ENCODE measurements at places on chromosomes 7 and 10.
A peak's percentile ranks its signal among the peaks of the same experiment; 100 is the strongest.

DNA sequence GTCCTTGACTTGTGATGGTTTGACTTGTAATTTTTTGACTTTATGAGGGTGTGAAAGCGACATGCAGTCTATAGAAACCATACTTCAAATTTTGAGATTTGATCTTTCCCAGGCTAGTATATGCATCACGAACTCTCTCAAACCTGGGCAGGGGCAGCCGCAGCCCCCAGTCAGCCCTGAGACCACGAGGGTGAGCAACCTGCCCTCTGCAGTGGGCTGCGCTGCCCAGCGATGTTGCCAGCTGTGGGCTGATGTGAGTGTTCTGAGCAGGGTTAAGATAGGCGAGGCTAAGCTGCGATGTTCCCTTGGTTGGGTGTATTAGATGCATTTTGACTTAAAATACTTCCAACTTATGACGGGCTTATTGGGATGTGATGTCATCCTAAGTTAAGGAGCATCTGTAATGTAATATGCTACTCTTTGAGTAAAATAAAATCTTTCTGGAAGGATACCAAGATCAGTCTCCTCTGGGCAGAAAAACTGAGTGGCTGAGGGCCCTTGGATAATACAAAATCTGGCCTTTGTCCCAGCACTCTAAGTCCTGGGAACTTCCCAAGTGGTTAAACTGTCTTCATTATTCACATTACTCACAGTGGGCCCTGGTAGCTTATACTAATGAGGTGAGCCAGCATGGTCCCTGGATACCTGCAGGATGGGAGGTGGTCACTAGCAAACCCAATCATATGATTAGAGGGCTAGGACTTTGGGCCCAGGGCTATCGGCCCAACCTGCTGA is 28.4 kb upstream of the CNPY1 start:
- no peak for DNase-seq

- DNase-seq: no peak
Measured at GRCh38 chr7:142176901-142177300, 65.4 kb downstream of the MGAM2 start.

- no peak for DNase-seq
Measured at GRCh38 chr10:133381036-133381435, 2.0 kb downstream of the PAOX start.

DNA sequence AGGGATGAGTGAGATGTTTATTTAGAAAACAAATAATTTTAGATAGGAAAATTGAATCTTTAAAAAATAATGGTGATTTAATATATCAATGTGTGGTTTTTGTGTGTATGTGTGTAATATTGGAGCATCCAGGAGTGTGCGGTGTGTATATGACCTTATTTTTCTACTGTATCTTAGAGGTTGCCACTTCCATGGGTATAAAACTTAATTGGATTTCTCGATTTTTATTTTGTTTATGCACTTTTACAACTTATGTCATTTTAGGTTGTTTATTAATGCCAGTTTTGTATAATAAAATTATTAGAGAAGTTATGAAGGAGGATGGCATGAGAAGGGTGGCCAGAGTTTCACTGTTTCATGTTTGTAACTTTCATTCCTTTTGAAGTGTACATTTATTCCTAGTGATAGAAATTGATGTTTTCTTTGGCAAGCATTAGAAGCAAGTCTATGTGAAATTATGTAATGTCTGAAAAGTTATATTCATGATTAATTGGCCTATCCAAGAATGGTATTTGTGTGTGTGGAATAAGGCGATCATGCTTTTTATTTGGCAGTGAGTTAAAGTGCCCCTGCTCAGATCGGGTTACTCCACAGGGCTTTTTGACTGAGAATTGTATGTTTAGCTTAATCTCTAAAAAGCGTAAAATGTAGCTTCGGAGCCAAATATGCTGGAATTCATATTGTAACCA is 110.3 kb downstream of the KAT6B start:
- no peak for DNase-seq

GRCh38 chr10:26586211-26586610 is 111.3 kb upstream of the PDSS1 start:
- DNase-seq: no peak

- DNase-seq: no peak
Measured at GRCh38 chr7:47281966-47282643, 299.8 kb downstream of the TNS3 start.

DNA sequence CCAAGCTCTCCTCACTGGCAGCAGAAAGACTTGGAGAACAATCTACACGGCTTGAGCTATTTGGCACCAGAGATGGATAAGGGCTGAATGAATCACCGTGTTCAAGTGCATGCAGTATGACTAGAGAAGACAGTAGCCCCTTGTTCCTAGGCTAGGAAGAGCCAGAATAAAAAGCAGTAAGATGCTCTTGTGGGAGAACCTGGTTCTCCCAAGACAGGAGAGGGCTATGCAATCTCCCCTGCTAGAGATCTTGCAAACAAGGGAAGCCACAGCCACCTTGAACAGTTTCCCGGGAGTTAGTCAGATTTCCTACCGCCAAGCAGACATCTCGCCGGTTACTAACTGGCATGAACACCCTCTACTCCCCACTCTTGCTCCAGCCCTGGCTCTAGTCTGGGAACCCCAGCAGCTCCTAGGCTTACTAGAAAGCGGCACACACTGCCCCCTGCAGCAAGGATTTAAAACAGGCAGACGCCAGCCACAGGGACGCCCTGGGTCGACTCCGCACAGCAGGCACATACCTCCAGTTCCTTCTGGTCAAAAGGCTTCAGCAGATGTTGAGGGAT is 107.3 kb downstream of the SMURF1 start:
- peak; percentile 67 for DNase-seq

- DNase-seq: no peak
Measured at GRCh38 chr10:75379817-75380216, 21.7 kb downstream of the ZNF503 start.

DNA sequence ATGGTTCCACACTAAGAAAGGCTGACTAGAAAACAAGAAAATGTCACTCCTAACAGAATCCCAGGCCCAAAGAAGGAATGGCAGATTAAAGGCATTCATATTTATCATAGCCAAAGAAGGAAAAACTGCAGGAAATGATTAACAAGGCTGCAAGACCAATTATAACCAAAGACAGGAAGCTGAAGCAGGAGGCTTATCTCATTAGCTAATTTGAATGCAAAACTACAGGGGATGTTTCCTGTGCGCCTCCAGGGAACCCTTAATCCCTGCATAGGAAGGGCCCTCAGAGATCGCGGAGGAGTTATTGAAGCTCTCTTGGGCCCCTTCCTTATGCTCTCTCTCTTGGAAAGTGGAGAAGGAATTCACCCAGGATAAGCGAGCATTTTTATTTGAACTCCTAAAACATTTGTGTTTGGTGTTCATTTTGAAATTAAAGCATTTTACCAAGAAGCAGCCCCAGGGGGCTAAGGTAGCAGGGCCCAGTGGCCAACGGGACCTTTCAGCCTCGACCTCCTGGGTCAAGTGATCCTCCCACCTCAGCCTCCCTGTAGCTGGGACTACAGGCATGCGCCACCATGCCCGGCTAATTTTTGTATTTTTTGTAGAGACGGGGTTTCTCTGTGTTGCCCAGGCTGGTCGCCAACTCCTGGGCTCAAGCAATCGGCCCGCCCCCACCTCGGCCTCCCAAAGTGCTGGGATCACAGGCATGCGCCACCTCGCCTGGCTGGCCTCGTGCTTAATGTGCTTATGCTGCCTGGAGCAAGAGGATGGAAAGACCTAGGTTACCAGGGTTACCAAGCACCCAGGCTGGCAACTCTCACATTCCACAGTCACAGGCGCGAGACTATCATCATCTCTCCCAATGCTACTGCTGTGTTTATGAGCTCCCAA is 24.1 kb upstream of the PROSER2 start:
- no peak for DNase-seq

DNA sequence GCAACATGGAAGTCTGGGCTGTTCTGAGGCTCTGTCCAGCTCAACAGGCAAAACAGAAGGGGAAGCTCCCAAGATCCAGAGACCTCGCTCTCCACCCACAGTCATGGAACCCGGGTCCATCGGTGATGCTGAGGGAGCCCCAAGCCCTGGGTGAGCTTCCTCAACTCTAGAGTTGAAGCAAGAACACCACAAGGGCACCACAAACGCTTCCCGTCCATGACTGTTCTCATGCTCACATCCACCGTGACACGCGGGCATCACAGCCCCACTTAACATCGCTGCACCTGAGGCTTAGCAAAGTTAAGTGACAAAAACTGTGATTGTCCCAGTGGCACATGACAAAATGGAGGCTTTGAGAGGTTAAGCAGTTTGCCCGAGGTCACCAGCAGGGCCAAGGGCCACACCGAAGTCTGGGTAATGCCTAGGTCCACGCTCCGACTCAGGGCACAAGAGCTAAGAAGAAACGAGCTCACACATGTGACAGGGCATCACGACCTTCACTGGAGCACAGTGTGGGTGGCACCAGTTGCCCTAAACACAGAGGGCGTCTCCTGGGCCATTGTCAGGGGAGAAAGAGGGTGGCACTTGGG is 110.6 kb downstream of the OAT start:
- DNase-seq: no peak

GRCh38 chr7:155538293-155538692 is 8.1 kb downstream of the CNPY1 start:
- no peak for DNase-seq

DNA sequence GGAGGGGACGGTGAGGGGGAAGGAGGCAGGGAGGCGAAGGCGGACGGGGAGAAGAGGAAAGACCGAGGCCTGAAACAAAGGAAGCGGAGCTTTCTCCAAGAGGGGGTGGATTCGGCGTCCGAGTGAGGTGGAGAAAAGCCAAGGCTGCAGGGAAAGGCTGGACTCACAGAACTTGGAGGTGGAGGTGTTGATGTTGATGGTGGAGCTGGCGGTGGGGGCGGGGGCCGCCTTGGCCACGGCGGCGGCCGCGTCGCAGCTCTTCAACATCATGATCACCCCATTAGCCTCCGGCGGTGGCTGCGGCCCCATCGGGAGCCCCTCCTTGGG is 578 bp downstream of the CACUL1 start:
- DNase-seq: no peak

GRCh38 chr7:142632271-142633134 is 116.8 kb upstream of the PRSS1 start:
- peak; percentile 42 for DNase-seq

DNA sequence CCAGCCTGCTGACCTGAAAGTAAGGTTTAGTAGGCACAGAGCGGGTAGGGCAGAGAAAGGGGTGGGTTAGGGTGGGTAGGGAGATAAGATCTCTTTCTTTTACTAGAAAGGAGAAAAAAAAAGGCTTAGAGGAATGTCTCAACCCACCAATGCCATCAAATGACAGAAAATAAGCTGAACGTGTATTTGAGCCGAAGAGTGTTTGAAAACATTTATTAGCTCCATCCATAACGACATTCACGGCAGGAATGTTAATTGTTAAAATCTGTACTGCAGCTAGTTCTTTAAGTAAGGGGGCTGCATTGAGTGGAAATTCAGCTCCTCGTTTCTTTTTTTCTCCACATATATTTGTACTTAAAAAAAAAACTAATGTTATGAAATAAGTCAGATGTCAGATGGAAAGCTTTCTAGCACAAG is 63.7 kb upstream of the ARID5B start:
- DNase-seq: no peak

GRCh38 chr10:32348297-32349198 is 1.6 kb upstream of the EPC1 start:
- no peak for DNase-seq

DNA sequence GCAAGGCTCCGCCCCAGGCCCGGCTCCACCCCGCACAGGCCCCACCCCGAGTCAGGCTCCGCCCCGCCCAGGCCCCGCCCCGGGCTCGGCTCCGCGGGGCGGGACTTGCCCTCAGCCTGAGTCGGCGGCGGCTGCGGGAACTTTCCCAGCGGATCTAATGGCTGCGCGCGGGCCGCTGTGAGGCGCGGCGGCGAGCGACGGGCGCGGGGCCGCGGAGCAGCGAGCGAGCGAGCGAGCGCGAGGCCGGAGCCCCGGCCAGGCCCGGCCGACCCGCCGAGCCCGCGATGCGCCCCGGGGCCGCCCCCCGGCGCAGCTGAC is at the start of gene INPP5A:
Gene INPP5A (plus strand): TSS at position 104 of the 318 bp plus-strand sequence. CDS start 310 bp downstream, outside the sequence.
- no peak for DNase-seq

GRCh38 chr7:84786073-84786472 is 400.8 kb downstream of the SEMA3D start:
- no peak for DNase-seq

Data from caudate nucleus (tissue), 63 donors.